Stimulated activated CD4-positive, alpha-beta T cell treated with anti-CD3 and anti-CD28 coated beads, Interleukin-1b, Interleukin-23, amount 100 ng/mL, for 1 hour (primary cell): ENCODE measurements at places on chromosomes 5 and 9.

DNA sequence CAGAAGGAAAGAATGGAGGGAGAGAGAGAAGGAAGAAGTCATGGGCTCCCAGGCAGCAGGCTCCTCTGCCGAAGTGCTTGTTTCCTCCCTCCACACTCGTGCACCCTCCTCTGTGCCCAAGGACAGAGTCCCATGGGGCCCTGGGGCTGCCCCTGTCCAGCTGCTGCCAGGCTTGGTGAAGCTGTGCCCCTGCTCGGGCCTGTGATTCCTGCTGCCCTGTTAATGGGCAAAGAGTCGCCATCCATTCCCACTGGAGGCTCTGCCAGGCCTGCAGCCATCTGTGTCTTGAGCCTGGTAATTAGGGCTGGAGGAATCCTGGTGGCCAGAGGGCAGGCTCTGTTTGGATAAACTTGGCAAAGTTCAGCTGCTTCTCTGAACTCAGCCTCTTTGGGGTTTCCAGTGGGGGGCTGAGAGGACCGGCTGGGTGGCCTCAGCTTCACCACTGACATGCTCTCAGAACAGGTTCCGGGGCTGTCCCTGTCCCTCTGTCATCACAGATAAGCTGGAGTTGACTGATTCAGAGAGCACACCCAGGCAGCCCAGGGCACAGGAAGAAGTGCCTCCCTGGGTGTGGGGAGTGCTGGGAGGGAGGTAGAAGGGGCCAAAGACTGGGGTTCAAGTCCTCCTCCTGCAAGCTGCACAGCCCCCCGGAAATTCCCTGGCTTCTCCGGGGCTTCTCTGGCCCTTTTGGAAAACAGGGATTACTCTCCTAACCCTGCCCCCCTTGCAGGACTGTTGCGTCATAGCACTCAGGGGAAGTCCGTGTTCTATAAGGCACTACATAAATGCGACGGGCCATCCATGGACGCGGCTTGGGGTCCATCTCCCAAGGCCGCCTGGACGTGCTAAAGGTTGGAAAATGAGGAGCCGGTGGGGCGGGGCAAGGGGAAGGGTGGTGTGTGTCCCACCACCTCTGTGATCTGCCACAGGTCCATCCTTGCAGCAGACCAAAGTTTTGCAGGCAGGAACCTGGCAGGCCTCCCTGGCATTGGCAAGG is 154.8 kb downstream of the PAX5 start:
- no peak for DNase-seq

- DNase-seq = no peak
These were observed 105.2 kb downstream of the CDK5RAP2 start for GRCh38 chr9:120474591-120475243.

DNA sequence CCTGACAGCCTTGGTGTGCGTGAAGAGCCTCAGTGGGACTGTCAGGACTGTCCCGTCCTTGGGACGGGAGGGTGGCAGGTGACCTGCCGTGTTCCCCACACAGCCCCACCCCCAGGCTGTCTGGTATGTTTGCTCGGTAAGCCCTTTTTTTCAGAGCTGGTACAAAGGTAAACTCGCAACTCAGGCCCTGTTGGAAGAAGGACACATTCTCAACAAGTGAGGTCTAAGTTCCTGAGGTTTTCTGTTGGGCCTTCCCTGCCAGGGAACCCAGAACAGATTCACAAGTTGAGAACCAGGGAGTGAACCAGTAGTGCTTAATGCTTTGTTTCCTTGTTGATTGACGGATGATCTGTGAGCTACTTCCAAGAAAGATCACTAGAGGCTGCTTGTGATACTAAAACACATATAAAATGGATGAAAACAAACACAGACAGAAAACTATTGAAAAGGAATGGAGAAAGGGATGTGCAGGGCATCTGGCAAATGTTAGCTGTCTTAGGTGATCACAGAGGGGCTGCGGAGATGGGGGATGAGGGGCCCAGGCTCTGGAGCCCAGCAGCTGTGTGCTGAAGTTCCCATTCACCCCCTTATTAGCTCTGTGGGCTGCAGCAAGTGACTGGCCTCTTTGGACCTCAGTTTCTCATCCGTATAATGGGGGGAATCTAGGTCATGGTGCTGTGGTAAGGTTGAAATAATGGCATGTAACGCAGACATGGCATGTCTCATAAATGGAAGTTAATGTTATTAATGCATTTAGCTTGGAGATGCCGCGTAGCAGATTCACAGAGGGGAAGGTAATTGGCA is 2.7 kb downstream of the NDST1 start:
- DNase-seq = no peak

DNA sequence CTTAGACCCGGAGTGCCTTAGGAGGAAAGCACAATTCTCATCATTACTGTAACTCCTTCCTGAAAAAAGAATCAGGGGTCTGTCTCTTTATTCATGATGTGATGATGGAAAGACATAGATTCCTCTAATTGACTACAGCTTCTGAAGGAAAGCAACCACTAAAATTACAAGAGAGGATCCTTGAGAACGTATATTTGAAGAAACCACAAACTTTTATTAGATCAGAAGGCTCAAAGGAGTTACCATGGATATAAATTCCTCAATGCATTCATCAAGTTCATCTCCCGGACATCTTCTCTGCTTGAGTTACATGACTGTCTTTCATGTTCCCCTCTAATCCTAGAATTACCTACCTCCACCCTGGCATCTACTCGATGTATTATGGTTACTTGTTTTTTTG is 104.1 kb upstream of the PAPPA start:
- DNase-seq = no peak

GRCh38 chr9:133490865-133491655 is 12.2 kb upstream of the SLC2A6 start:
- no peak for DNase-seq

DNA sequence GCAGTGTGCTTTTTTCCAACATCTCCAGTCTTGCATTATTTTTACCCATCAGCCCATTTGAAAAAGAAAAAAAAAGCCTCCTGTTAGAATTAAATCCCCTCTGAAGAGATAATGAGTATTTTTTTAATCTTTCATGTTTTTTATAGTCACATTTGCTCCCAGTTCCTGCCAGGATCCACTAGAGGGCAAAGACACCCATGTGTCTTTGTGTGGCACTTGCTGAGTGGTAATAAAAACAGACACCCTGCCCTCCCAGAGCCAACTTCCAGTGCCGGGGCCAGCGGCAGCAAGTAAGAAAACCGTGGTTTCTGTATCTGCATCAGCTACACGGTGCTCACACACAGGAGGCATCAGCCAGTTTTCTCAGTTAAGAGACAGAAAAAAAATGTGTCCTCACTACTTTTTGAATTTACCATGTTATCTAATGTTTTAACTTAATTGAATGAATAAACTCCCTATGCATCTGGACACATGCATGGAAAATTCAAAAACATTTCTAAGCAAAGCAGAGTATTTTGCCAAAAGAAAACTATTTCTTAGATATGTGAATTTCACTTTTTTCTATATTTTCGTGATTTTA is 70.2 kb upstream of the PLEKHG4B start:
- no peak for DNase-seq

GRCh38 chr9:137226338-137227053 is 806 bp upstream of the RNF224 start:
- no peak for DNase-seq

- no peak for DNase-seq
These were observed 118.6 kb downstream of the ADAMTS2 start for GRCh38 chr5:179226696-179227095.

DNA sequence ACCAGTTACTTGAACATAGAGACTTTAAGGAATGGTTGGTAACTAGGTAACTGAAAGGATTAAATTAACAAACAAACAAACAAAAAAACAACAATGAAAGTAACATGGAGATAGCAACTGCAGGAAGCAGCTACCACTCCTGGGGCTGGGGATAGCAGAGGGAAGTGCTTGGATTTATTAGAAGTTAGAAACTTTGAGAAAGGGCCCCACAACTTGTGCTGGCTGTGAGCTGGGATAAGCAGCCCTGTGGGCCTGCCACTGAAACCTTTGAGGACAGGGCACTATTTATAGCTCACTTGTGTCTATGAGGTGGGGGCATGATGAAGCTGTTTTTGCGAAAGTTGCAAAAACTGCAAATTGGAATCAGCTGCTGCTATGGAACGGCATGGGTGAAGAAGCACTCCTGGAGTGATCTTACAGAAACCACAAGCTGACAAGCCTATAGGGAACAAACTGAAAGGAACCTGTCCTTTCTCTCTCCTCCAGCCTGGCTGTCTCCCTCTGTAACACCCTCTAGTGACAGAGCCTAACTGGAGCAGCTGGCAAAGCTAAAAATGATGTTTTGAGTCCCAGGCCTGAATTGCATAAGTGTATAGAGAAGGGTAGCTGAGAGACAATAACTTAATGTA is 91.4 kb upstream of the RANBP6 start:
- no peak for DNase-seq

GRCh38 chr9:108671176-108671575 is 184.6 kb downstream of the ACTL7B start:
- DNase-seq = no peak

DNA sequence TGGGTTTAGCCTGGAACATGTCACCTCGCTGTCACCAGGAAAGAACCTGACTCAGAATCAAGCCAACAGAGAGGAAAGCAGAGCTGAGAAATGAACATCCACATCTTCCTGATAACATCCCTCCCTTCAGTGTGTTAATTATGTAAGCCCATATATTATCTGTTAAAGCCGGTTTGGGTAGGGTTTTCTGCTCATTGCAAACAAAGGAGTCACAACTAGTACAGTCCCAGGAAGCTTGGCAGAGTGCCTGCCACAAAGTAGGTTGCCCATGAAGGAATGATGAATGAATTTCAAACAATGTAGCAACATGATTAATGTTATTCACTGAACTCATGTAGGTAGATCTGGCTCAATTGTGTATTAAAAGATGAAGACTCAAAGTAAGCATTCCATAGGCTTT is 10.4 kb upstream of the PPARGC1B start:
- no peak for DNase-seq

GRCh38 chr5:77936365-77936693 is 160.2 kb upstream of the TBCA start:
- DNase-seq = no peak

DNA sequence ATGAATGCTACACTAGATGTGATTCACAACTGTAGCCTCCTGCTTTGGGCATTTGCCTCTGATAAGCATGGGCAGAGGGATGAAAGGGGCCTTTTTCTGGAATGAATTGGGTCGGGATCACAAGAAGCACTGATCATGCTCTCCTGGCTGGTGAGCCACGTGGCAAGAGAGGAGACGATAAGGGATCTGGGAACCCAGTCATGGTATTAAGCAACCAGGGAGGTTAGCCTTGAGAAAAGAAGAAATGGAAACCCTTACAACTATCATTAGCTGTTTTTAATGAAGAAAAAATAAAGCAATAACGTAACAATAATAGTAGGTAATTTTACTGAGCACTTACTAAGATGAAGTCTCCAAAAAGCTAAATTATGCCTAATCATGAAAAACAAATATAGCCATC is 50.0 kb upstream of the RAI14 start:
- no peak for DNase-seq

- DNase-seq = no peak
These were observed 388.8 kb downstream of the KDM4C start for GRCh38 chr9:7146582-7146981.

DNA sequence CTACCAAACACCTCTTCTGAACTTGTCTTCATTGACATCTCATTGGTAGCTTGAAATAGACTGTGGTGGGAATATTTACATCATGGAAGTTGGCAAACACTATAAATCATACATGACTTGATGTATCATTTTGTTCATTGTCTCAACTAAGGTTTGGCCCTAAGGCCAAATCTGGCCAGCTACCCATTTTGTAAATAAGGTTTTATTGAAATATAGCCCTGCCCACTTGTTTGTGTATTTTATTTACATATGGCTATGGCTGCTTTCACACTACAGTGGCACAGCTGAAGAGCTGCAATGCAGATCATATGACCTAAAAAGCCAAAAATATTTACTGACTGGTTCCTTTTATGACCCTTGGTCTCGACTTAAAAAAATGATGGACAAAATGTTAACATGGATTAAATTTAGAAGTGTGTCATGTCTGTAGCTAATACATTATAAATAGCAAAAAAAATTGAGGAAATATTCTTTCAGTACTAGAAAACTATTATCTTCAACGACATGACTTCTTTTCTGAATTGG is 22.1 kb downstream of the FAM240B start:
- DNase-seq = no peak

DNA sequence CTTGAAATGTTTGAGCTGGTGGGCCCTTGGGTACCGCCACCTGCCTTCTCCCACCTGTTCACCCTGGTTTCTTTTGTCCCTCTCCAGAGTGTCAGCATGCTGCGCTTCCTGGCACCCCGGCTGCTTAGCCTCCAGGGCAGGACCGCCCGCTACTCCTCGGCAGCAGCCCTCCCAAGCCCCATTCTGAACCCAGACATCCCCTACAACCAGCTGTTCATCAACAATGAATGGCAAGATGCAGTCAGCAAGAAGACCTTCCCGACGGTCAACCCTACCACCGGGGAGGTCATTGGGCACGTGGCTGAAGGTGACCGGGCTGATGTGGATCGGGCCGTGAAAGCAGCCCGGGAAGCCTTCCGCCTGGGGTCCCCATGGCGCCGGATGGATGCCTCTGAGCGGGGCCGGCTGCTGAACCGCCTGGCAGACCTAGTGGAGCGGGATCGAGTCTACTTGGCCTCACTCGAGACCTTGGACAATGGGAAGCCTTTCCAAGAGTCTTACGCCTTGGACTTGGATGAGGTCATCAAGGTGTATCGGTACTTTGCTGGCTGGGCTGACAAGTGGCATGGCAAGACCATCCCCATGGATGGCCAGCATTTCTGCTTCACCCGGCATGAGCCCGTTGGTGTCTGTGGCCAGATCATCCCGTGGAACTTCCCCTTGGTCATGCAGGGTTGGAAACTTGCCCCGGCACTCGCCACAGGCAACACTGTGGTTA is 3.3 kb downstream of the ALDH1B1 start:
- no peak for DNase-seq

DNA sequence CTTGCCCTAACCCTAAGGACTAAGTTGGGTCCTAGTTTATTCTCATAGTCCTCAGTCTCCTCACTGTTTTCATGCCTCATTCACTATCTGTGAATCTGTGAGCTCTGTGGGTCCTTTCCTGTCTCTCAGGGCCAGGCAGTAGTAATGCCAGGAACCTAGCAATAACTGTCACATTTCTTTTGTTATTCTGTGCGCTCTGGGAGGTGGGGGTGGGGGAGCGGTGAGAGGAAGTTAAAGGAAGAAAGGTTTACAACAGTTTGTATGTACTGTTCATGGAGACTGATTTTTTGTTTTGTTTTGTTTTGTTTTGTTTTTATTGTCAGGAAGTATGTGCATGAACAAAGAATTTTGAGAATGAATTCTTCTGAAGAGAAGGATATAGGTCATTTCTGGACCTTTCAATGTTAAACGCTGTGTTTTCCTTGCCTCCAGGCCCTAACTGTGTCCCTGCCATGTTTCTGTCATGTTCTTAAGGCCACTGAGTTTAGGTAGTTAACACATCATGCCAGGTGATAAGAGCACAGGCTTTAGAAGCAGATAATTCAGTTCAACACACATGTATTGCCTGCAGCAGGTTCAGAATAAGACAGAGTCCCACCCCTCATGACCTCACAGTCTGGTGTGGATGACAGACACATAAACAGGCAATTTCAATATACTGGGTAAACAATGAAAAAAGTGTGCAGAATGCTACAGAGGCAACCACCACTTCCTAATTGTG is 13.3 kb upstream of the FEM1C start:
- DNase-seq = no peak
